Stimulated activated CD4-positive, alpha-beta T cell treated with anti-CD3 and anti-CD28 coated beads, TNF-alpha, amount 100 ng/mL, for 1 hour (primary cell): ENCODE measurements at places on chromosomes 2 and 18.

- no peak for DNase-seq
Observed at GRCh38 chr2:58497168-58497567, 256.0 kb upstream of the FANCL start.

GRCh38 chr2:58052978-58053377 is 6.4 kb downstream of the VRK2 start:
- DNase-seq = no peak

- DNase-seq = no peak
Observed at GRCh38 chr2:138433995-138434951, 67.3 kb upstream of the SPOPL start.

- no peak for DNase-seq
Observed at GRCh38 chr2:189557373-189557772, 23.2 kb downstream of the SLC40A1 start.

GRCh38 chr2:217835931-217836891 is 166.6 kb downstream of the TNS1 start:
- no peak for DNase-seq

- DNase-seq = peak; percentile 72
Observed at GRCh38 chr2:102736410-102737409, 25.1 kb upstream of the TMEM182 start.

DNA sequence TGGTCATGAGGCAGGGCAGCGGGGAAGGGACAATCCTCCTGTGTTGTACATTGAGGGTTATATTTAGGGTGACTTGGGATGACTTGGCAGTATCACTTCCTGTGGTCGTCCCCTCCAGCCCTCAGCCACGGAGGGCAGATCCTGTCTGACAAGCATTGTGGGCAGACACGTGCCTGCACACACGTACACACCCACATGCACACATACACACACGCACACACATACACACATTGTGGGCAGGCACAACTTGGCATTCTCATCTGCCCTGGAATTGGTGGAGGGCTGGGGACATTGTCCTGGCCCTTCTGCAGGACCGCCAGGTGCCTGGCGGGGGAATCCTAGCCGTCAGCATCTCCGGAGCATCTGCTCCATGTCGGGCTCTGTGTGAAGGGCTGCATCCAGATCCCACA is 47.6 kb downstream of the ODC1 start:
- DNase-seq = no peak

DNA sequence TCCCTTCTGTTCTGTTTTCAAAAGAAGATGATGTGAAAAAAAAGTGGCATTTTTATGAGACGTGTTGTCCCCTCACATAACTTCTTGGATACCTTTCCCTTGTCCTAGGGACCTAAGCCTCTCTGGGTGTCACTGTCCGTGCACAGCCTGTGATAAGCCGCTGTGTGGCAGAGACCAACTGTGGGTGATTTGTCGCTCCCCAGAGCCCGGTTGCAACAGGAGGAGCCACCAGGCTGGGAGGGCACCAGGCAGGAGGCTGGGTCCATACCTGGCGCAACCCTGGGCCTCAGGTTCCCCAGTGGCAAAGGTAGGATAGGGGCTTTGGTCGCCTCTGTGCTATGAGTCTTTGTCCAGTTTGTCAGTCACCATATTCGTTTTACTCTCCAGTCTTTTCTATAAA is 82.1 kb downstream of the AGAP1 start:
- no peak for DNase-seq

DNA sequence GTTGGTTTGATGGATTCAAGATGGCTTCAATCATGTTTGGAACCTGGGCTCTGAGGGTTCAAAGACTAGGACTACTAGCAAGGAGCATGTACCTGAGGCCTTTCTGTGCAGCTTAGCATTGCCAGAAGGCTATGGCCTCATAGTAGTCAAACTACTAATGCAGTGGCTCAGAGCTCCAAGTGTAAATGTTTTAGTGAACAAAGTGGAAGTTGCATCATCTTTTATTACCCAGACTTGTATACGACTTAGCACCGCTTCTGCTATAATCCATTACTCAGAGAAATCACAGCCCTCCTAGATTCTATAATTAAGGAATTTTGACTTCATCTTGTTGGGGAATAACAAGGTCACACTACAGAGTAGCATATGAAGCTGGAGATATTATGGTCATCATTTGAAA is 210.5 kb downstream of the ERBB4 start:
- DNase-seq = no peak

DNA sequence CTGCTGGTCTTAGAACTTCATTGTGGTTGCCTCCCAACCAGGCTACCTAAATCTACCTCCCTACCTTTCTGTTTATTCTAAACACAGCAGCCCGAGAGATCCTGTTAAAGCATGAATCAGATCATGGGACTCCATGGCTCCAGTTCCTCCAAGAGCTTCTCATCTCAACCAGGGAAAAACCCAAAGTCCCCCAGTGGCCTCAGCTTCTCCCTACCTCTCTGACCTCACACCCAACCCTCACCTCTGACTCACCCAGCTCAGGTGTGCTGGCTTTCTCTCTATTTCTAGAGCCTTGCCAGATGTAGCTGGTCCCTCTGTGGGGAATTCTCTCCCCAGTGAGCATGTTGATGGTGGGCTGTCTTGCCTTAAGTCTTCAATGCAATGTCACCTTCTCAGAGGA is 93.8 kb upstream of the COPS8 start:
- DNase-seq = no peak

DNA sequence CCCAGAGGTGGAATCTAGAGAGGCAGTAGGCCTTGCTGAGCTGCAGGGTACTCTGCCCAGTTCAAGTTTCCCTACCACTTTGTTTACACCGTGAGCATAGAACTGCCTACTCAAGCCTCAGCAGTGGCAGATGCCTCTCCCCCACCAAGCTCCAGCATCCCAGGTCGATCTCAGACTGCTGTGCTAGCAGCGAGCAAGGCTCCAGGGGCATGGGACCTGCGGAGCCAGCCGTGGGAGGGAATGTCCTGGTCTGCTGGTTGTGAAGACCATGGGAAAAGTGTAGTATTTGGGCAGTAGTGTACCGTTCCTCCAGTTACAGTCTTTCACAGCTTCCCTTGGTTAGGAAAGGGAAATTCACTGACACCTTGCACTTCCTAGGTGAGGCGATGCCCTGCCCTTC is 50.6 kb upstream of the FSIP2 start:
- no peak for DNase-seq

DNA sequence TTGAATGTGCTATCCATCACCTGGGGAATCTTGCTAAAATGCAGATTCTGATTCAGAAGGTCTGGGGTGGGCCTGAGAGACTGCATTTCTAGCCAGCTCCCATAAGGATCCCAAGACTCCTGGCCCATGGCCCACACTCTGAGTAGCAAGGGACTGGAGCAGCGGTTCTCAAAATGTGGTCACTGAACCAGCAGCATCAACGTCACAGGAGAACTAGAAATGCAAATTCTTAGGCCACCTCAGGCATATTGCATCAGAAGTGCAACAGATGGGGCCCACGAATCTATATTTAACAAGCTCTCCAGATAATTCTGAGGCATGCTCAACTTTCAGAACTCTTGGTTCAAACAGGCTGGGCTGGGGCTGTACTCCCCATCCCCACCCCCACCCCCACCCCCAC is 74.6 kb downstream of the DHRS9 start:
- DNase-seq = no peak
